A549 (cell line): ENCODE measurements at places on chromosomes 16 and 17.

DNA sequence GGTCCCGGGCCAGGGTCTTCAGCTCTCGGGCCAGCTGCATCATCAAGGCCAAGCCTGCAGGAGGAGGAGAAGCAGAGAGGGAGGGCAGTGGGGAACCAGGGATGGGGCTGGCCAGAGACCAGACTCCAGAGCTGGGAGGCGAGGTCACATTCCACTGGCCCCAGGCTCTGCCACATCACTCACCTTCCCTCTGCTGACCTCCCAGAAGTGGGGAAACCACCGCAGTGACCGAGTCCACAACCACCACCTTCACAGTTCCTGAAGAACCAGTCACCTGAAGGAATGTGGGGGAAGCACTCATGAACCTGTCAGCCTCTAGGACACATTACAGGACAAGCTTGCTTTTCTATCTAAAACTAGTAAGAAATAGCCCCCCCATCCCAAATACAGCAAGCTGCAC lies 16.4 kb downstream of the RAD51D start:
- DNase-seq: no peak

- no peak for DNase-seq
Measured at GRCh38 chr16:1377406-1378010, 25.8 kb downstream of the GNPTG start.

GRCh38 chr17:22278302-22279275 lies 586.3 kb downstream of the KCNJ18 start:
- no peak for DNase-seq

- DNase-seq: peak; percentile 96
Measured at GRCh38 chr16:88569985-88570690, at the start of gene ZC3H18. Gene ZC3H18, plus strand, starts transcription at chr16:88570403. Its CDS starts 6,721 bp downstream, at chr16:88577124.

- DNase-seq: no peak
Measured at GRCh38 chr16:10242097-10242496, 59.9 kb upstream of the GRIN2A start.

- DNase-seq: no peak
Measured at GRCh38 chr17:57675427-57676387, 69.4 kb downstream of the CCDC182 start.

GRCh38 chr16:70520612-70521297 lies 2.6 kb downstream of the COG4 start:
- no peak for DNase-seq

DNA sequence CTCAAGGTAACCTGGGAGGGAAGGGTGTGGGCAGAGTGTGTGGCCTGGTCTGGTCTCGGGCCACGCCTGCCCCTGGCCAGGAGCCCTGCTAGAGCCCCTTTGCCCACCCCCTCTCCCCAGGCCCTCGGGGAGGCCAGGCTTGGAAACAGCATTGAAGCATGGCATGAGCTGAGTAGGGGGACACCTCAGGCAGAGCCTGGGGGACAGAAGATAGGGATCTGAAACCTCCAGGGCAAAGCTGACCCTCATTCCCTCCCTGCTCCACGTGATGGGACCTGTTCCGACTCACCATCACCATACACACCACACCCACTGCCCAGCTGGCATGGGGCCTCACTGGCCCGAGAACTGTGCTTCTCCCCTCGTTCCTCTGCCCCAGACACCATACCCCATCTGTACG lies 2.5 kb downstream of the RFNG start:
- DNase-seq: no peak

DNA sequence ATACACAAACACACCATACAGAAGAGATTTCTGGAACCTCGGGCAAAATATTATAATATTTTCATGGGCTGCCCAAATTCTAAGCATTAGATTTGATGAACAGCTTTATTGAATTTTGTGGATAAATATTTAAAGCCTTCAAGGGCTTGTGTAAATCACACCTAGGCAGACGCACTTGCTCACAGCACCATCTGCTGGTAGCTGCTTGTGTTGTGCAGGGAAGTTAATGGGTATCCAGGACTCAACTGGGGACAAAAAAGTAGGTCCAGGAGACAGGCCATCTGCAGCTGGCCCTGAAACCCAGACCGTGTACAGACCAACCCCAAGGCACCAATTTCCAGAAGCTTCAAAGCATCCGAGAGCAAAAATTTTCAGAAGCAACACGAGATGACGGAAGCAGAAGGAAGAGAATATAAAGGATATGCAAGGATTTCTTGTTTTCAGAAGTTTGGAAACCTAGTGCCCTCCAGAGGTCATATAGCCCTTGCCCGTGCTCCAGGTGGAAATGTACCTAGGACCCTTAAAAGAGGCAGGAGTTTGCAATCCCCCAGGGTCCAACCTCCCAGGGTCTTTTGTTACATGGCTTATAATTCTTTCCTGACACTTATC lies 140.0 kb downstream of the CHD9NB start:
- DNase-seq: peak; percentile 72

DNA sequence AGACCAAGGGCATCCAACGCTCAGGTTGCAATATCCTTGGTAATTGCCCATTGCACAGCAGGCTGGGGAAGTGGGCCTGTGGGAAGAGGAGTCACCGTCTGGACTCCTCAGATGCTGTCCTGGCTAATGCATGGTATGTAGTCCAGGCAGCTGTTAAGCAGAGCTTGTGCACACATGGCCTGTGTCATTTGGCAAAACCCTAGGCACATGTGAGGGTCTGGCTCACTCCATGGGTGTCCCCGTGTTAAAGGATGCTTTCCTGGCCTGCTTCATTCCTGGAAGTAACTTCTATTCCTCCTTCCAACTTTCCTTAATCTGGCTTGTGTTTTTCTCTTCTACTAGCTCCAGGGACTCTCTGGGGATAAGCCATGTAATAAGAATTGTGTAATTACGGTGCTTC lies 378.0 kb upstream of the CA10 start:
- DNase-seq: no peak
